ENCODE measurements at places on chromosomes 2 and 18.
A peak's percentile ranks its signal among the peaks of the same experiment; 100 is the strongest.

GRCh38 chr2:35614640-35615039, 740.9 kb upstream of the CRIM1 start:
- DNase-seq = no peak

- no peak for DNase-seq
These were observed 201.0 kb upstream of the RBMS1 start for GRCh38 chr2:160694631-160695030.

DNA sequence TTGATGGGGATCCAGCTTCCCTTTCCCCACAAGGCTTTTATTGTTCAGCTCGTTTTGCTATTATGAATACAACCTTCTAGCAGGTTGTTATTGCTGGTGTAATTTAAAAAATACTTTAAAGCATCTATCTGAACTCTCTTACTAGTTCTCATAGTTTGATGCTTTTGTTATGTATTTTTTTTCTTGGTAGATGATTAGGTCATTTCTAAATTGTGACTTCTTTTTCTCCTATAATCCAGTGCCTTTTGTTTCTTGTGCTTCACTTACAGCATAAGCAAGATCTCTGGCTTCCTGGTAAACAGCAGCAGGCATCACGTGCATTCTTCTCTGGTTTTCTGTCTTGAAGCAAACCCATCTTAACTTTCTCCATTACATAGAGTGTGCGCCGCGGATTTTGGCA, 96.1 kb downstream of the FAM168B start:
- no peak for DNase-seq

GRCh38 chr18:13440277-13441248, 222.0 kb downstream of the LDLRAD4 start:
- DNase-seq = no peak

DNA sequence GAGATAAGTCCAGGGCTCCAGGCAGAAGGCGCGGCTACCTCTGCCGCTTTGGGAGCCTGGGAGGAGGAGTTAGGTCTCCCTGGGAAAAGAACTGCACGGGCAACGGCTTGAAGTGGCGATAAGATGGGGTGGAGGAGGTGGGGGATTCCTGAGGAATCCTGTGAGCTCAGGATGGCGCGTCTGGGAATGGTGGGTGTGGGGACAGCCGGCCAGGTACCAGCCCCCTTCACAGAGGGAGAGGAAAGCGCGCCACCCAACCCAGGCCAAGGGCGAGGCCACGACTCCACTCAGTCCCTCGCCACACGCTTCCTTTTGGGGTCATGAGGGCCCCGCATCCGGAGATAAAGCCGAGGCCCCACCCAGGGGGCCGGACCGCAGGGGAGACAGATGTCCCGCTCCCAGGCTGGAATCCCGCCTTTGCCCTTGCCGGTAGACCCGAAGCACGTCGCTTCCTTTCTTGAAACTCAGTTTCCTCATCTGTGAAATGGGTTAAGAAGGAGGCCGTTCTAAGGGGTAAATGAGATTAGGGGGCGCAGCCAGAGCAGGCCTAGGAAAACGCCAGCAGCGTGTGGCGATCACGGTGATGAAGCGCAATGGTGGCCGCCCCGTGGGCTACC, 1.7 kb upstream of the CTDSP1 start:
- peak; percentile 34 for DNase-seq

- no peak for DNase-seq
These were observed 208.0 kb downstream of the ZFP36L2 start for GRCh38 chr2:43018179-43019024.

DNA sequence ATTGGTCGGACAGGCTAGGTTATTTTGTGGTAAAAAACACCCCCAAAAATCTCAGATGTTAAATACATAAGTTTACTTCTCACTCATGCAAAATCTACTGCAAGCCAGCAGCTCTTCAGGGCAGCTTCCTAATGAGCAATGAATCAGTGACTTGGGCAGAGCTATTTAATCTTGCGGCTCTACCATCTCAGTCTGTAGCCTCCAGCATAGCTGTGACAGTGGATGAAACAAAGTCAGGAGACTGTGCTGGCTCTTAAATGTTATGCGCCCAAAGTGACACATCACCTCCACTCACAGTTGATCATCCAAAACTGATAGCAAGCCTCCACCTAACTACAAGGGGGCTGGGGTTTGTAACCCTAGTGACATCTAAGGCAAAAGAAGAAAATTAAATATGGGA, 571.9 kb downstream of the METTL4 start:
- no peak for DNase-seq

DNA sequence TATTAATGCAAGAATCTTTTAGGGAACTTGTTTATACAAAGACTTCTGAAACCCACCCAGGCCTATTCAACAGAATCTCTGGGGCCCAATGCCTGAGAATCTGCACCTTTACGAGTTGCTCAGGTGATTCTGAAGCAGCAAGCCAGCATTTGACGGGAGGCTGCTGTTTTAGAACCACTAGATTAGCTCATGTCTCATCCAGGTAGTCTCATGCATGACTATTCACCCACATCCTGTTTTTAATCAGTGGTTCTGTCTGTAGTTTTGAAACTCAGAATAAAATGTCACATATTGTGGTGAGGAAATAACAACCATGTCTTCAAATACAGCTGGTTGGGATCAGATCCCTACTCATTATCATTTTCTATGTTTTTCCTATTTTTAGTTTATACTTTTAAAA, 39.5 kb downstream of the CYTIP start:
- DNase-seq = peak; percentile 89

GRCh38 chr2:134225841-134226240, 28.0 kb upstream of the MGAT5 start:
- DNase-seq = no peak

- DNase-seq = no peak
These were observed 100.5 kb downstream of the TACR1 start for GRCh38 chr2:75098856-75099255.

DNA sequence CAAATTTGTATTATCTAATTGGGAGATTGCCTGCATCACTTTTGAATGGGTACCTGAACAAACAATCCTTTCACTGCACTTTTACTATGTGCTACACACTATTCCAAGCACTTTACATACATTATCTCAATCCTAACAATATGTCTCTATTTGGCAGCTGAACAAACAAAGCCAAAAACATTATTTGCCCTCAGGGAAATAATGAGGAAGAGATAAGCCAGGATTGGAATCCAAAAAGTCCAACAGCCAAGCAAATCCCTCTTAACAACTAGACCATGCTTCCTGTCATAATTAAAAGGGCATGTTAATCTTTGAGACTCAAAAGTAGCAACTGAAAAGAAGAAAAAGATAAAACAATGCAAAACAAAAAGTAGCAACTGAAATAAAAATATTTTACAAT, 32.1 kb downstream of the RPRD1A start:
- DNase-seq = no peak

DNA sequence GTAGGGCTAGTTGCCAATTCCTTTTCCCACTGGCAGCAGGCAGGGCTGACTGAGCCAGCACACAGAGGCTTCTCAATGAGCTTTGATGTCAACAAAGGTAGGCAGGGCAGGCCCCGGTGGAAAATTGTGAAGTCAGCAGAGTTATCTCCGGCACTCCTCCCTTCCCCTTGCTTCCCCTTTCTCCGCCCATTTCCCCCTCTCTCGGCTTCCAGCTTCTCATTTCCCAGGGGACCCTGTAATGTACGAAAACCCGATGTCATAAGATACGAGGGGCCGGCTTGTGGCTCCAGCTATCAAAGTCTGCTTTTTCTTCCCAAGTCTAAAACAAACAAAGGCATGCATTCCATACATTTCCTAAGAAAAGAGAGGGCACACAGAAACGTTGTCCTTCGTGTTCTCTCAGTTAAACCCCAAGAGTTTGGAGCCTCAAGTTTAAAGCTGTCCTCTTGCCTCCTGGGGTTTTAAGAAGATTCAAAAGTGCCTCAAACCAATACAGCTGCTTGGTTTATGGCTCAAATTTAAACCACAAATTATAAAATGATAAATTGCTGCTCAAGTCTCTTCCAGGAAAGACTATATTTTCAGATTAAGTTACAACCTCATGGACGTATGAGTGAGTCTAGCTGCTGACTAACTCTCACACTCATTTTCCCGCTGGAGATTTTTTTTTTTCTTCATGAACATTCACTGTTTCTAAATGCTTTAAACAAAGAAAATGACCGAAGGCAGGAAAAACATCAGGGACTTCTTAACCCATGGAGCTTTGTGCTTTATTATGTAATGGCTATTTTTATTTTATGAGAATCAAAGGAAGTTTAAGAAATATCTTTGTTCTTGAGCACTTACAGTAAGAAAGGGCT, 27.2 kb upstream of the EML4 start:
- DNase-seq = peak; percentile 46

- DNase-seq = no peak
These were observed 20.4 kb upstream of the PDIA6 start for GRCh38 chr2:10833021-10833420.

- no peak for DNase-seq
These were observed 67.4 kb downstream of the TNP1 start for GRCh38 chr2:216792222-216793021.

- DNase-seq = peak; percentile 0
These were observed 493 bp downstream of the FN1 start for GRCh38 chr2:215435280-215435869.

DNA sequence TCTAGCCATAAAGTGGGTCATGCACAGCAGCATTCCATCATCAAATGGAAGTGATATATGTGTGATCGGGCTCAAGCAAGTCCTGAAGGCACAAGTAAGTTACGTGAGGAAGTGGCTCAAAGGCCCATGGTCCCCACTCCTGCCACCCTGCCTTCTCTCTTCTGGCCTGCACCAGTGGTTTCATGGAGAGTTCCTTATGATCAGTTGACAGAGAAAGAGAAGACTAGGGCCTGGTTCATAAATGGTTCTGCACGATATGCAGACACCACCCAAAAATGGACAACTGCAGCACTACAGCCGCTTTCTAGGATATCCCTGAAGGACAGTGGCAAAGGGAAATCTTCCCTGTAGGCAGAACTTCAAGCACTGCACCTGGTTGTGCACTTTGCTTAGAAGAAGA, 412.6 kb upstream of the SMIM21 start:
- no peak for DNase-seq

DNA sequence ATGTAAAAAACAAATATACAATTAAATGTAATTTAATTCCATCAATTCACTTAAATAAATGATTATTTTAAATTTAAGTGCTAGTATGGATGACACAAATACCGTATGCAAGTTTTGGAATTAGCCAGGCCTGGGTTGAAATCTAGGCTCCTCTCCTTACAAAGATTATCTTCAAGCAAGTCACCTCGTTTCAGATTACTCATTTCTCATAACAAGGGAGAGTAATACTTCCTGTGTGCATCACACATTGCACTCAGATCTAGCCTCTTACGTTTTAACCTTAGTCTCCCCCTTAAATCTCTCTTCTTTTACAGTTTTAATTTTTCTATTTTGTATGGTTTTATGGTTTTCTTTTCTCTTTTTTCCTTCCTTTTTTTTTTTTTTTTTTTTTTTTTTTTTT, 1475.9 kb upstream of the NXPH2 start:
- no peak for DNase-seq

GRCh38 chr2:127044977-127045661, 61.8 kb downstream of the BIN1 start:
- DNase-seq = no peak

DNA sequence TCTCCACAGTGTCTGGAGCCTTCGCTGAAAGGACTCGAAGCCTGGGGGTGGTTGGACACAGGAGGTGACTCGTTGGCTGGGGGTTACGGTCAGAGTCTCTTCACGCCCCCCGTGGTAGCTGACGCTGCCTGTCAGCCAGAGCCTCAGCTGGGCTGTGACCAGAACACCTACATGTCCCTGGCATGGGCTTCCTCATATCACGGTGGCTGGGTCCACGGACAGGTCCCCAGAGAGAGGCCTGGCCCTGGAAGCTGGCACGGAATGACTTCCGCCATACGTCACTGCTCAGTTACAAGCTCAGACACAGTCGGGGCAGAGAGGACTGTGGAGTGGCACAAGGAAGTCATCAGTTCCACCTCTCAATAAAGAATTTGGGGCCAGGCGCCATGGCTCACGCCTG, 28.5 kb downstream of the ITGB1BP1 start:
- no peak for DNase-seq

DNA sequence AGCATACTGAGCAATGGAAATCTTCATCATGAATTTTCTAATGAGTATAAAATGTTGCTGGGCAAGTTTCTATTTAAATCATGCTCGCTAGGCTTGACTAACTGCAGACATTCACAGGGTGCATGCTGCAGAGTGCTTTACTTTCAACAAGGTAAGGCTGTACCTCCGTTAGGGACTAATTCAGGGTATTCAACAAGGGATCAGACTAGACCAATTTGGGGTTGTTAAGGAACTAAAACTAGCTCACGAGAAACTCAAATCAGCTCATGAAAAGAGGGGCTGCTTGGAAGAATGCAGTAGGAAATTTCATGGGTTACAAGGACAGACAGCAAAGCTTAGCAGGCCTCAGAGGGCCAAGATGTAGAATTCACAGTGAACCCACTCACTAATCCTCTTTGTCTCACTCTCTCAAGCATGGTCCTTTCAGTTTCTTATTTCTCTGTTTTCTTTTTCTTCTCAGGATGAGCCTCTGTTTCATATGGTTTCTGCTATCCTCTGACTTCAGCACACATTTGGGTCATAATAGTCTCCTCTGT, 2.2 kb downstream of the MYO3B start:
- DNase-seq = no peak

DNA sequence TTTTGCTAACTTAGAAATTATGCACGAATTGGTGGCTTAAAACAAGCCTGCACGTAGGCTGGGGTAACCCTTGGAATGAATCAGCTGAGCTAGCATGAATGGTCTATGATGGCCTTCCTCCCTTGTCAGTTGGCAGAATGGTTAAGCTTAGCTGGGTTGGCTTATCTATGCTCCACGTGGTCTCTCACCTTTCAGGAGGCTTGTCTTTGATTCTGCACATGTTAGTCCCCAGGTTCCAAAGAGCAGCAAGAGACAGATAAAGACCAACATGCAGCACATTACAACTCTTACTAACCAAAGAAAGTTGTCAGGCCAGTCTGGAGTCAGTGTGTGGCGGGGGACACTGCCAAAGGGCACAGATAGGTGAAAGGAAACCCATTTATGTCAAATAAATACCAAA, 700.9 kb upstream of the SYT4 start:
- DNase-seq = no peak

DNA sequence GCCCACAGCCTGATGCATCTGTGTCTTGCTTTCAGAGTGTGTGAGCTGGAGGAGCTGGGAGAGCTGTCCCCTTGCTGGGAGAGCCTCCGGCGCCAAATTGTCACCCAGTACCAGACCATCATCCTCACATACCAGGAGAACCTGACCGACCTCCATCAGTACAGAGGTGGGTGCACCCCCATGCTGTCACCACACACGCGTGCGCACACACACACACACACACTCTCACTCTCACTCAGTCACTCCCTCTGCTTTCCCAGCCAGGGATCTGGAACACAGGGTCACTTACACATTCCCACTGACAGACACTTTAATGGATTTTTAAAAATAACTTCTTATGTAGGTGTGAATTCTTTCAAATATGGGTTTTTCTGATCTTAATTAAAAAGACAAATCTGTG, 64.5 kb downstream of the COA5 start:
- no peak for DNase-seq

- DNase-seq = no peak
These were observed 725 bp downstream of the FIGN start for GRCh38 chr2:163734881-163735684.

GRCh38 chr2:171393487-171393886, 40.3 kb downstream of the METTL8 start:
- no peak for DNase-seq
